ENCODE measurements at places on chromosomes 5 and 9. TPM values are rescaled to one million over a fixed set of nuclear protein-coding genes. Genes with fewer than 3 reads are reported as not detected.
A peak's percentile ranks its signal among the peaks of the same experiment; 100 is the strongest.

DNA sequence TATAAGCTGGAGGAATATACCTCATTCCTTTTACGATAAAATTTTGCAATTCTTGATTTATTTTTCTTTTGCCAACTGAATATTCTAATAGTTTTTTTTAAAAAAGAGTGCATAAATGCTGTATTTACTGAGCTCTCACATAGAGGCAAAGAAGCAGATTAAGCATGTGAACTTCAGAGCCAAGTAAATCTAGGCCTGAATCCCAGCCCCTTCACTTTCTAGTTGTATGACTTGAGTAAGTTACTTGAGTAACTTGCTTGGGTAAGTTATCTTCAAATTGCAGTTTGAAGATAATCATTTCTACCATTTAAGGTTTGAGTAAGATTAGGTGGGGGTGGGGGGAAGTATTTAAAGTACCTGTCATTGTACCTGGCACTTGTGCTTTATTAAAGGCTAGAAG, 21.8 kb downstream of the LURAP1L start:
- H3K27ac ChIP-seq: no peak overlapping the region
- DNase-seq: no peak
- no peak overlapping the region for H3K4me3 ChIP-seq
- H3K27me3 ChIP-seq: no peaks in the 10 kb centered on the region

MUSK gene
- total RNA-seq: not detected

GRCh38 chr5:124515497-124516245, 230.8 kb downstream of the ZNF608 start:
- no peaks in the 10 kb centered on the region for H3K36me3 ChIP-seq
- H3K4me3 ChIP-seq: no peak overlapping the region

DNA sequence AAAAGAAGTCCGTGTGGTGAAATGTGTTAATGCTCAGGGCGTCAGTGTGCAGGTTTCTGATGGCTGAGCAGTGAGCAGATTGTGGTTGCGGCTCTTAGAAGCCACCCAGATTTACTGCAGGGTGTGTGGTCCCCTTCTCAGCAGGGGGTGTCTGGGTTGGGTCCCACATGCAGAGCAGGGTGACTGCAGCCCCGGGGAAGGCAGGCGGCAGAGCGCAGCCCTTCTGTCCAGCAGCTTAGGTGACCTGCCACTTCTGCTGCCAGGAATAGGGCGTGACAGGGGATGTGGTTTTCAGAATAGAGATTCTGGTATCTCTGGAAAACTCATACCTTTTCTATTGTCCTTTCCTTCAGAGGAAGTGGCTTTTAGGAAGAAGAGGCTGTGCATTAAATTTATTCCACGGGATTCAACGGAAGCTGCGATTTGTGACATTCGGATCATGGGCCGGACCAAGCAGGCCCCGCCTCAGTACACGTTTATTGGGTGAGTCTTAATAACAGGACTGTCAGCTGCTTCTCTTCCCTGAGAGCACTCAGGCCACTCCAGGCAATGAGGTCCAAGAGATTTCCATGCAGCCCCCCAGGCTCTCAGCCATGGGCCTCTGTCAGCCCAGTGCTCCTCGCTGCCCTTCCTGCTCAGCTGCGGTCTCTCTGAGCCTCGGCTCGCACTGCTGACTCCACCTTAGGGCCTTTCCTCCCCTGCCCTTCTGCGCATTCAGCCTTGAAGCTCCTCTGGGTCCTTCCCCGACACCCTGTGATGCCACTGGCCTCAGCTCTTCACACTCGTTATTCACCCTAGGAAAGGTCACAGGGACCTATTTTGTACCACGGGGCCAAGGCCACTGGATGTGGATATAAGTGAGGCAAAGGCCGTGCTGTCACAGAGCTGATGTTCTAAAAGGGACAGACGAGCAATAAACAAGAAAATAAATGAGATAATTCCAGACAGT, 65.4 kb downstream of the MVB12B start:
- no peaks in the 10 kb centered on the region for H3K27me3 ChIP-seq
- no peaks in the 10 kb centered on the region for H3K36me3 ChIP-seq
- H3K4me1 ChIP-seq: peaks cover 9% of the 10 kb centered on the region
- no peak for DNase-seq
- no peak overlapping the region for H3K4me3 ChIP-seq
- H3K27ac ChIP-seq: peak overlapping the region; percentile 7

IFNB1 gene
- not detected for total RNA-seq

C9 gene
- not detected for total RNA-seq

PCDHB13 gene
- total RNA-seq: not detected

FRRS1L gene
- not detected for total RNA-seq

GHR gene
- total RNA-seq: not detected

GRCh38 chr9:72769546-72769945, 183.3 kb downstream of the ALDH1A1 start:
- no peak overlapping the region for H3K27ac ChIP-seq
- H3K27me3 ChIP-seq: peaks cover 14% of the 10 kb centered on the region
- H3K4me3 ChIP-seq: no peak overlapping the region
- DNase-seq: no peak
- H3K4me1 ChIP-seq: no peaks in the 10 kb centered on the region

SURF6 gene
- 23.9 TPM for total RNA-seq

FSD1L gene
- 2.3 TPM for total RNA-seq

- H3K4me3 ChIP-seq: peak overlapping the region; percentile 91
- H3K36me3 ChIP-seq: no peaks in the 10 kb centered on the region
- H3K4me1 ChIP-seq: peaks cover 43% of the 10 kb centered on the region
- no peak for DNase-seq
- H3K27ac ChIP-seq: peak overlapping the region; percentile 91
- H3K27me3 ChIP-seq: no peaks in the 10 kb centered on the region
Measured at GRCh38 chr5:135399794-135400542, 937 bp upstream of the MACROH2A1 start.

FIBCD1 gene
- not detected for total RNA-seq

DNA sequence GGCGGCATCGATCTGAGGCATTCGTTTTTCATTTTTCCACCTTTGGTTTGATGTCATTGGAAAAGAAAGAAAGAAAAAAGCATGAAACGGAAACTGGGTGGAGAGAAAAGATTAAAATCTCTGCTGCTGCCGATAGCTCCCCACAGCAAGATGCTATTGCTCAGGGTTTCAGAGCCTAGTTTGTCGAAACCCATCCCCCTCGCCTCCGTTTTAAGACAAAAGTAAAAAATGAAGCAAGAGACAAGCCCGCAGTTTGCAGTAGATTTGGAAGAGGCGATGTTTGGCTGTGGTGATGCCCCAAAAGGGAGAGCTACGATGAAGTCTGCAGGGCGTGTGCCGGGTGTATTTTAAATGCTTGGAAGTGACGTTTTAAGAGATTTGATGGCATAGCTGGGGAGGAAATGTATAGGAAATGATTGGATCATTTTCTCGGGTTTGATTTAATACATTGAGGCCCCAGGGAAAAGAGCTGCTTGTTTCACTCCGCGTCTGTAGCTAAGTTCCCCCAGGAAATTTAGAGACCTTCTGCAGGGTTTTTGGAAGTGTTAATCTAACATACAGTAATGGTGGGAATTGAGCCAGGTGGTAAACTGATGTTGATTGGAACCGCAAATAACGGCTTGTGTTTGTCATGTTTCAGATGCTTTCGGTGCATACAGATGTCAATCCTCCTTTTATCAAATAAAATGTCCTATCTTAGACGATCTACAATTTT, 909 bp downstream of the NDFIP1 start:
- H3K27me3 ChIP-seq: no peaks in the 10 kb centered on the region
- H3K36me3 ChIP-seq: no peaks in the 10 kb centered on the region
- H3K27ac ChIP-seq: peak overlapping the region; percentile 87
- DNase-seq: no peak

C9orf85 gene
- total RNA-seq: 10.7 TPM

DNA sequence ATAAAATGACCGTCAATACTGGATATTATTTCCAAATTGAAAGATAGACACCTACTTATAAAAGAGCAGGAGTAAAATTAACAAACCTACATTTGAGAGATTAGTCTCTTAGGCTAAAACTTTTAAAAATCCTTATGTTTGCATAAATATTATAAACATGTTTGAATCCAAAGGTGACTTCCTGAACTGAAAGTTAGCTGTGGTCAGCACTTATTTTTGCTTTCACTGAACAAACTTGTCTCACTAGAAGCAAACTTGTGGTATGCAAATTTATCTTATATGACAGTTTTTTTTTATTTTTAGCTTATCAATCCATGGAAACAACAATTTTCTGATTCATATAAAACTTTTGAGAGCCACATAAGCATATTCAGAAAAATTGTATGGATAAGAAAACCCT, 502.6 kb upstream of the COX7C start:
- H3K27me3 ChIP-seq: no peaks in the 10 kb centered on the region
- no peak overlapping the region for H3K27ac ChIP-seq
- no peak overlapping the region for H3K4me3 ChIP-seq
- no peak for DNase-seq

TMEM215 gene
- total RNA-seq: not detected

- H3K36me3 ChIP-seq: no peaks in the 10 kb centered on the region
- DNase-seq: no peak
- H3K4me3 ChIP-seq: no peak overlapping the region
- H3K27me3 ChIP-seq: peaks cover 15% of the 10 kb centered on the region
Measured at GRCh38 chr5:177996660-177997318, 747 bp upstream of the PROP1 start.

DNA sequence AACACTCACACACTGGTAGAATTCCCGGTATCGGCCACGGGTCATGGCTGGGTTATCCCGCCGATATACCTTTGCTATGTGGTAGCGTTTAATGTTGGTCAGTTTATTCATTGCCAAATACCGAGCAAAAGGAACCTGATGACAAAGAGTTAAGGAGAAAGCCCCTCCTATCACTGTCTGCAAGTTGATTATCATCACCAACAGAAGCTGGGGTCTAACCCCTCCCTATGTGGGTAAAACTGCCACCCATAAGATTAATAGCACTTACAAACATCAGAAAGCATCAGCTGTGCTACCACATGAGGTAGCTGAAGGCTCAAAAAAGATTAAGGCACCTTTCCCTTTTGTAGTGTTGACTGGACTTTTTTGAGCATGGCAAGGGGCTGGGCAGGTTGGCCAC, 5.6 kb upstream of the DND1 start:
- DNase-seq: no peak
- H3K27me3 ChIP-seq: no peaks in the 10 kb centered on the region
- H3K4me3 ChIP-seq: no peak overlapping the region
- no peak overlapping the region for H3K27ac ChIP-seq
- H3K4me1 ChIP-seq: no peaks in the 10 kb centered on the region

GRCh38 chr5:141040093-141040770, 10.9 kb upstream of the PCDHB1 start:
- DNase-seq: no peak
- no peaks in the 10 kb centered on the region for H3K4me1 ChIP-seq
- no peaks in the 10 kb centered on the region for H3K36me3 ChIP-seq
- no peak overlapping the region for H3K4me3 ChIP-seq
- H3K27ac ChIP-seq: no peak overlapping the region

PNPLA7 gene
- total RNA-seq: 1.2 TPM

DNA sequence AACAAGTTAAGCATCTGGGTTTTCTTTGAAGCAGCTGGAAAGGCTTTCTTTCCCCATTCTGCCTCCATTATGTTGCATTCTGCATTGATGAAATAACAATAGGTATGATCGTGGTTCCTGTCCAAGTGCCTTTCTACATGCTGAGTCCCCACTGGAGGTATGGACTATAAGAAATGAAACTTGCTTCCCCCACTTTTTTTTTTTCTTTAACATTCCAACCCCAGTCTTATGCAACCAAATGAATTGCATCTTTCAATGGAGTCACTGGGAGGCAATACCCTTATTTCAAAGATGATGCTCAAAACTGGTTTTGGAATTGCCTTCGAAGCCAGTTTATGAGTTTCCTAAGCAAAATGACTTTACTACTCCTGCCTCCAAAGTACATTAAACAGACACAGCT, 58.9 kb downstream of the ARSB start:
- H3K4me3 ChIP-seq: no peak overlapping the region
- peaks cover 14% of the 10 kb centered on the region for H3K4me1 ChIP-seq
- H3K36me3 ChIP-seq: no peaks in the 10 kb centered on the region
- DNase-seq: no peak

GRCh38 chr5:27908341-27908740, 870.0 kb upstream of the CDH9 start:
- no peaks in the 10 kb centered on the region for H3K4me1 ChIP-seq
- DNase-seq: no peak
- H3K27ac ChIP-seq: no peak overlapping the region
- H3K27me3 ChIP-seq: no peaks in the 10 kb centered on the region
- peaks cover 9% of the 10 kb centered on the region for H3K36me3 ChIP-seq

GRCh38 chr5:156670615-156671014, 179.5 kb upstream of the PPP1R2B start:
- no peak overlapping the region for H3K4me3 ChIP-seq
- no peak for DNase-seq
- H3K27ac ChIP-seq: no peak overlapping the region
- no peaks in the 10 kb centered on the region for H3K4me1 ChIP-seq
- H3K27me3 ChIP-seq: peaks cover 14% of the 10 kb centered on the region

SPINK5 gene
- total RNA-seq: not detected

PURA gene
- total RNA-seq: 14.0 TPM

- H3K36me3 ChIP-seq: no peaks in the 10 kb centered on the region
- H3K4me3 ChIP-seq: no peak overlapping the region
- peak overlapping the region; percentile 58 for H3K27ac ChIP-seq
- DNase-seq: no peak
- peaks cover 4% of the 10 kb centered on the region for H3K4me1 ChIP-seq
Measured at GRCh38 chr5:112848116-112848811, 12.8 kb upstream of the SRP19 start.

LRRC8A gene
- total RNA-seq: 25.6 TPM

DNA sequence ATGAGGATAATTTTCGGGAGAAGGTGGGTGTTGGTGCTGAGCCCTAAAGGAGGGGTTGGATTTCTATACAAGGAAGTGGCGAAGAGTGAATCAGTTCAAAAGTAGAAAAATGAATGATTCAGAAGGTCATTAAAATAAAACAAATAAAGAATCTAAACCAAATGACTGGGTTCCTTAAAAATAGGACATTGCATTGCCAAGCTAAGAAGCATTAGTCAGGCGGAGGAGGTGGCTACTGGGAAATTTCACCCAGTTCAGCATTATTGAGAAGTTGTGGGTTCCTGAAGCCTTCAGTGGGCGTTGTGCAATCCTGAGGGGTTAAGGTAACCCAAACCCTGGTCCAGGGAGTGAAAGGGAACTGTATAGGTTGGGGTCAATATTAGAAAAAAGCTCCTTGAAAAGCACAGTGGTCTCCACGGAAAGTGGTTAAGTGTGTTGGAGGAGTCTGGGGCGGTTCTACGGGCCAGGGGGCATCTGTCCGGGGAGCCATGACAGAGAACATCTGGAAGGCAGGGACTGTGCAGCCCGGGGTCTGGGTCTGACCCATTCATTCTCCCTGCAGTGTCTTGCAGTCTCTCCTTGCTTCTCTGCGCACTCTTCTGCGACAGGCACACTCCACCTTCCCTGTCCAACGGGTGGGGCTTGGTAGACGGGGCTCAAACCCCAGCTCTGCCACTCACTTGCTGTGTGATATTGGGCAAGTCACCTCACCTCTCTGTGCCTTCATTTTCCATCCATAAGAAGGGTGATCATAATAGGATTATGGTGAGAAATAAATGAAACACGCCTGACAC, 27.6 kb upstream of the DUSP1 start:
- peak overlapping the region; percentile 50 for H3K27ac ChIP-seq
- DNase-seq: no peak
- peak overlapping the region; percentile 13 for H3K4me3 ChIP-seq
- no peaks in the 10 kb centered on the region for H3K36me3 ChIP-seq
- H3K27me3 ChIP-seq: no peaks in the 10 kb centered on the region

ADAMTS2 gene
- not detected for total RNA-seq

Measured in natural killer cell treated with Interleukin-12 subunit alpha and Interleukin-12 subunit beta and Interleukin-15 and Interleukin-18, amount 100 ng/mL, for 72 hours (primary cell).